Large intestine (tissue), 12 donors: ENCODE measurements at places on chromosomes 4 and X. TPM values are rescaled to one million over a fixed set of nuclear protein-coding genes. Genes with fewer than 3 reads are reported as not detected.

LINC00632 gene
- polyA plus RNA-seq, result 4.5 TPM

PGAM4 gene
- polyA plus RNA-seq, result not detected

ADH7 gene
- not detected for polyA plus RNA-seq

PDE5A gene
- 25.0 TPM for polyA plus RNA-seq

STOX2 gene
- 4.4 TPM for polyA plus RNA-seq

NR3C2 gene
- 6.8 TPM for polyA plus RNA-seq

CENPU gene
- polyA plus RNA-seq, result 13.9 TPM

UCP1 gene
- polyA plus RNA-seq, result not detected

TLL1 gene
- 2.8 TPM for polyA plus RNA-seq

TBX22 gene
- polyA plus RNA-seq, result 0.03 TPM

IL13RA2 gene
- polyA plus RNA-seq, result 0.27 TPM

KIAA1210 gene
- polyA plus RNA-seq, result 0.03 TPM

PABPC1L2B gene
- polyA plus RNA-seq, result 0.04 TPM

CENPVL1 gene
- 0.19 TPM for polyA plus RNA-seq

CFAP299 gene
- 0.16 TPM for polyA plus RNA-seq

ZXDA gene
- 4.3 TPM for polyA plus RNA-seq

SHOX gene
- polyA plus RNA-seq, result 0.01 TPM

GAGE12F gene
- not detected for polyA plus RNA-seq

KCND1 gene
- 2.5 TPM for polyA plus RNA-seq

ARSJ gene
- polyA plus RNA-seq, result 11.3 TPM

BTK gene
- polyA plus RNA-seq, result 4.3 TPM
